Left ventricle myocardium inferior (tissue), 1 donor: ENCODE measurements at places on chromosomes 2 and 18.
A peak's percentile ranks its signal among the peaks of the same experiment; 100 is the strongest.

GRCh38 chr2:150160058-150160457 lies 327.4 kb downstream of the RND3 start:
- no peak for DNase-seq

DNA sequence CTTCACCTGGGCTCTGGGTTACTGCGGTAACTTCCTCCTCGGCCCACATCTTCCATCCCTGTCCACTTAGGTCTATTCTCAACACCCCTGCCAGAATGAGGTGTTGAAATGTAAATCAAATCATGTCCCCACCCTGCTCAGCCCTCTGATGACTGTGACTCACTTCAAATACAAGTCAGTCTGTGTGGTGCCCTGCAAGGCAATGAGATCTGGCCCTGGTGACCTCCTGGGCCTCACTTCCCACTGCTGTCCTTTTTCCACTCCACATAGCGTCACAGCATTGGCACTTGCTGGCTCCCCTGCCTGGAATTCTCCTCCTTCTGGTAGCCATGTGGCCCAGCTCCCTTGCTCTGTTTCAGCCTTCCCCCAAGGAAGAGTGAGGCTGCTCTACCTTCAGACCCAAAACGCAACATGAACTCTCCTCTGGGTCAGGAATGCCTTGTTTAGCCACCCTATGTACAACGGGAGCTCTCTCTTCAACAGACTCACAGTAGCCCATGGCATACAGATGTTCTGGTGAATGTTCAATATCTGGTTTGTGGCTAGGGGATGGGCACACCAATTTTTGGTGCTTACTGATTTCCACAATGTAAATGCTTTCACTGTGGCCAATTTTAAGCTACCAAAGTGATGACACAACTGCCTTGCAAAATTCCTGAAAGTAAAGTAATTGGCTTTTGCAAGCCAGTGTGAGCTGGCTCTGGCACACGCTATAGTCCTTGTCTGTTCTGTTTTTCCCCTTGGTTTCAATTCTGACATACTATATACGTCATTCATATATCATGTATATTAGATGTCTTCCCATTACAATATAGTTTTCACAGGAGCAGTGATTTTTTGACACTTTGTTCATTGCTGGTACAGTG lies 550.3 kb upstream of the HS6ST1 start:
- no peak for DNase-seq

DNA sequence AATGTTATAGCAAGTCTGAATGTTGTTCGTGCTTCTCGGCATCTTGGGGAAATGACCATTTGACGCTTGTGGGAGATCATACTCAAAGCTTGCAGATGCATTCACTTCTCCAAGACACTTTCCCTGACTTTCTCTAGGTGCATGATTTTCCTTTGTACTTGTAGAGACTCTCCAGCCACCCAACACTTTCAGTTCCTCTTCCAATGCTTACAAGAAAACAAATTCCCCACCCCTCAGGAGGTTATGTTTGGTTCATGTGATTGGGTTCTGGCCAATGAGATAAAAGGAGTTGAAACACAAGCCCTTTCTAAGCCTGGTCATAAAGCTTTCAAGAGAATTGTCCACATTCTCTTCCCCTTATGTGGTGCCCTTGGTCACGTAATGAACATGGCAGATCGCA lies 156.3 kb downstream of the EPHA4 start:
- no peak for DNase-seq

GRCh38 chr2:1990724-1991123 lies 246.4 kb upstream of the PXDN start:
- peak; percentile 65 for DNase-seq

- DNase-seq: no peak
These were observed 219.8 kb downstream of the GLI2 start for GRCh38 chr2:120955427-120955826.

GRCh38 chr2:199195927-199196502 lies 261.7 kb downstream of the SATB2 start:
- no peak for DNase-seq

- no peak for DNase-seq
These were observed 10.8 kb downstream of the DAPL1 start for GRCh38 chr2:158805936-158806335.
